ENCODE measurements at places on chromosomes 4 and X.

DNA sequence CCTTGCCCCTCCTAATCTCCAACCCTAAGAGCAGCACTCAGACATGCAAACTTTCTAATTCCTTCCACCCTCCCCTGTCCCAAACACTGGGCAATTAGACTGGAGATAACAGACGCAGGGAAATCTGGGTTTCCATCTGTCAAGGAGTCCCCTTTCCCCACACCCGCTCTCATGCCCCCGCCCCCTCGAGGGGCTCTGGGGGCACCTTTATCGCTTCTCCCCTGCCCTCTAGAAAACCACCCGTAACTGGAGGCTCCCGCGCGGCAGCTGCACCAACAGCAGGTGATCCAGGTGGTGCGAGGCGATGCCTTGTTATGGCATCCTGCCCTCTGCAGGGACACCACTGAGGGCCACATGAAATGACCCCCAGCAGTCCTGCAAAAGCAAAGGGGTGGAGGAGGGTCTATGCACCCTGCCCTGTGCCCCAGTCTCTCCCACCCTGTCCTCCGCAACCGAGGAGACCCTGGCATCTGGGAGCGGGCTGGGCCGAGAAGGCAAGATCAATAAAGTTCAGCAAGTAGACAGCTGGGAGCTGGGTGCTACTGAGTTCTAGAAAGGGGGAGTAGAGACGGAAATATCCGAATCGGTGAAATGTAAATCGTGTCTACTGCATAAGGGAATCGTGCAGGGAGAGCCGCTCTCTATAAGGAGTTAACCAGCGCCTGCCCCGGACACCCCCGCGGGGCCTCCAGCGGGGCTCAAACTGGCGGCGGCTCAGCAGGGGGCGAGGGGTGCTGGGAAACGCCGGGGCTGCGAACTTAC lies 1.6 kb downstream of the KCTD8 start:
- DNase-seq = no peak

GRCh38 chrX:82163701-82164100 lies 961.8 kb downstream of the SH3BGRL start:
- no peak for DNase-seq

- no peak for DNase-seq
Observed at GRCh38 chr4:117577686-117578311, 456.5 kb upstream of the NDST3 start.

- no peak for DNase-seq
Observed at GRCh38 chr4:52604215-52604614, 54.9 kb downstream of the USP46 start.

- DNase-seq = peak; percentile 66
Observed at GRCh38 chrX:11244636-11245035, 48.6 kb upstream of the AMELX start.

DNA sequence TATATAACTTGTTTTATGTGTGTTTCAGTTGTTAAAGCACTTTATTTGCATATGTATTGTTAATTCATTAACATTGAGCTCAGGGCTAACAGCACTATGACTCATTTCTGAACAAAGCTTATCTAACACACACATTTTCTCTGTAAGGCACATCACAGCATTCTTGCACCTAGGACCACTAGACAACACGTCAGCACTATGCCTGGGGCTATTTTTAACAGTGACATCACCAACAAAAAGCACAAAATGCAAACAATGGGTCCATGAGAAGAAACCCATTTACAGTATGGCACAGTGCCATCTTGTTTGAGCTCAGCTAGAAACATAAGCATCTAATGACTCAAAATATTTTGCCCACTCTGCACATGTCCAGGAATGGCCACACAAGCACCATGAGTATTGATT lies 124.4 kb downstream of the RELL1 start:
- DNase-seq = no peak

DNA sequence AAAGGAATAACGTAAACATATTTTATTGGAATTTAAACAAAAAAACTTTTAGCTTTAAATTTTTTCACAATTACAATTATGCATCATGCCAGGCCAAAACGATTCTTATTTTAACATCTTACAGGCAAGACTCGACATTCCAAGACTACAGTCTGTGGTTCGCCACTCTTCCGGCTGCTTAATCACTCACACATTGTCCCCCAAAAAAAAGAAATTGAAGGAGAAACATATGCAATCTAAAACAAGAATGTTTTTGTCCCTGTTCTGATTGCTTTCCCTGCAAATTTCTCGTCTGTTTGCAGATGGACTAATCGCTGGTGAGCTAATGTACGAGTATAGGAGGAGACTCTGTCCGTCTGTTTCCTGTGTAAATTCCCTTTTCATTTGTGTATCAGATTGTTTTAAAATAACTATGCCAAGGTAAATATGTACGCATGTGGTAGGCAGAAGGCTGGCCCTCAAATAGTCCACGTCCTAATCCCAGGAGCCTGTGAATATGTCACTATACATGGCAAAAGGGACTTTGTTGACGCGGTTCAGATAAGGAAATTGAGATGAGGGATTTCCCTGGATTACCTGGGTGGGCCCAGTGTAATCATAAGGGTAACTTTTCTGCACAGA lies 37.7 kb upstream of the MTNR1A start:
- no peak for DNase-seq

DNA sequence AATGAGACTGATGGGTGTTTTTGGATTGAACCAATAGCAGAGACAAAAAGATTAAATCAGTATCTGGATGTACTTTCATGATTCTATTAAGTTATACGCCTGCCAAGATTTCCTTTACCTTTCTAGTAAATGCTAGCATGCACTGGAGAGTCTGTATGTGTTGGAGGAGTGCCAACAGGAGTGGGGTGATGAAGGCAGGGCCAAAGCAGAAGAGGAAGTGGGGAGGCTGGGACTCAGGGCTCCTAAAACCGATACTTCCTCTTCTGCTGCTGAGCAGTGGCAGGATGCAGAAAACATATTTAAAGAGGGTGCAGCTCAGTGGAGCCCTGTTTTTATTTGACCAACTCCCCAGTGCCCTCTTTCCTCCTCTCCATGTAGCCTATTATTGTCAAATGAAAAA lies 5.6 kb downstream of the CYSLTR1 start:
- DNase-seq = peak; percentile 23

GRCh38 chr4:187227907-187228704 lies 504.4 kb upstream of the FAT1 start:
- DNase-seq = no peak

GRCh38 chr4:158540125-158540907 lies 18.6 kb downstream of the RXFP1 start:
- no peak for DNase-seq

DNA sequence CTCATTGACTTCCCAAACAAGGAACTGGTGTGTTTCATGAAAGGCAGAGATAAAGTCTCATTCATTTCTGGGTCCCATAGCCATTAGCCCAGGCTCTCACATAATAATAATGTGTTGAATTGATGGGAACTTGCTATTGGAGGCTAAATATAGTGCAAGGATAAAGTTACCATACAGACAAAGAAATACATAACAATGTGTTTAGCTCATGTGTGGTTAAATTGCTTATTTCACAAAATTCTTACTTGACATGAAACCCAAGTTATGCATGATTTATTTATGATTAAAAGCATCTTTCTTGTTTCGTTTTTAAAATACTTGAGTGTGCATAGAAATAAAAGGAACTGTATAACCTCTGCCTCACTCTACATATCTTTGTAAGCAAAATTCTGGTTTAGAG lies 37.3 kb upstream of the LPAR4 start:
- no peak for DNase-seq

DNA sequence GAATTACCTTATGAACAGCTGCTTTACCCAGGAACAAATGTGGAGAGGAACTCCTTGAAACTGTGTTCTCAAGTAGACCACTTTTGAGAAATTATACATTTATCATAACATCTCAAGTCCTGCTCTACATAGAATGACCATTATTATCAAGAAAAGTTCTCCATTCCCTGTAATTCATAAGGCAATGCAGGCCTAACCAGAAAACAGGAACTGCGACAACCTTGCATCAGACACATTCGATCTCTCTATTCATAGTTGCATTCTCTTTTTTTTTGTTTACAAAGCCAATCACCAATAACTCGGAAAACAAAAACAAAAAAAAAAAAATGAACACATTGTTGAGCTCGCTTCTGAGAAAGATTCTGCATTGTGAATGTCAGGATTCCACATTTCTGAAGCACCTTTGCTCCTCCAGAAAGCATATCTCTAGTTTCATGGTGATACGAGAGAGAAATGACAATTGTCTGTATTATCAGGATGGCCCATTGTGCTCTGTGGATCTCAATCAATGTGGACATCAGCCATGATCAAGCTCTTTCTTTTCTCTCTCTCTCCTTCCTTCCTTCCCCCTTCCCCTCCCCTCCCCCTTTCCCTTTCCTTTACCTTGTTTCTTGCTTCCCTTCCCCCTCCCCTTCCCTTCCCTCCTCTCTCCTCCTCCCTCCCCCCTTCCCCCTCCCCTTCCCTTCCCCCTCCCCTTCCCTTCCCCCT lies 32.4 kb upstream of the CD99 start:
- DNase-seq = no peak

DNA sequence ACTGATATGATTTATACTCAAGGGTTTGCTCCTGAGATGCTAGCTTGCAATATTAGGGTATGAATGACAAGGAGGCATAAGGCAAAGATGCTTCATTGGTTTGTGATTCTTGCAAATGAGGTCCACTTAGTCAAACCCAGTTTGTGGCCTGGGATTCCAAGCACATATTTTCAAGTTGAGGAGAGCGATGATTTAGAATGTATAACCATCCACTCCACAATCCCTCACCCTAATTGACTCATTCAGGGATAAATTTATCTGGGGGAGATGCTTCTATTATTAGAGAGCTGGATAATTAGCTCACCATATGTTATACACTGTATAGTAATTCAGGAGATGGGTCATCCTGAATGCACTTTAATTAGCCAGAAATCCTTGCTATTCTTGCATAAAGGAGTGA lies 118.3 kb upstream of the PUDP start:
- no peak for DNase-seq

GRCh38 chr4:158010361-158010760 lies 162.5 kb downstream of the GASK1B start:
- DNase-seq = no peak

DNA sequence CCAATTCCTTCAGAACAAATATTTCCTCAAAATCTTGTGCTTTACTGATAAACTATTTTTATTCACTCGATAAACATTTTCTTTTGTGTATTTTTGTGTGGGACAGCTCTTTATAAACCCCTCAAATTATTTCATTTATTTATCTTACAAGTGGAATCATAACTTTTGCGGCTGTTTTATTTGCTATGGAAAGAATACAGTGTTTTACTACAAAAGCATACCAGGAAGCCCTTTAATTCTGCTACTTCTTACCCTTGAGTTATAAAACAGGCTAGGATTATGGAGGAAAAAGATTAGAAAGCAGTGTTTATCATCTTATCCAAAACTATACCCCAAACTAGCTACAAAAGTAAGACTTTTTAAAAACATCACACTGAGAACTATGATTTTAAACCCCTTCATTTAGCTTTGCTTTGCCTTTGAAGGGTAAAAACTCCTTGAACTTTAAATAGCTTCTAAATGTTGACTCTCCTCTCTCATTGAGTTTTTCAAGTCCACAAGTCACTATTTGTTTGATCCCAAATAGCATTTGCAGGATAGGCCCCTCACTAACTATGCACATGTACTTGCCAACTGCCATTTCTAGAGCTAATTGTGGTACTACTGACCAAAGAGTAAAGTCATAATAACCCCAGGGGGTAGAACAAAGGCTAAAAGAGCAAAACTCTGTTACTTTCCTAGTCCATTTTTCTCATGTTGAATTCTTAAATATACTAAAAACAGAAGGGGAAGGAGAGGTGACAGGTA lies 45.8 kb upstream of the SGMS2 start:
- DNase-seq = no peak

GRCh38 chr4:74738464-74739143 lies 55.7 kb downstream of the BTC start:
- no peak for DNase-seq

DNA sequence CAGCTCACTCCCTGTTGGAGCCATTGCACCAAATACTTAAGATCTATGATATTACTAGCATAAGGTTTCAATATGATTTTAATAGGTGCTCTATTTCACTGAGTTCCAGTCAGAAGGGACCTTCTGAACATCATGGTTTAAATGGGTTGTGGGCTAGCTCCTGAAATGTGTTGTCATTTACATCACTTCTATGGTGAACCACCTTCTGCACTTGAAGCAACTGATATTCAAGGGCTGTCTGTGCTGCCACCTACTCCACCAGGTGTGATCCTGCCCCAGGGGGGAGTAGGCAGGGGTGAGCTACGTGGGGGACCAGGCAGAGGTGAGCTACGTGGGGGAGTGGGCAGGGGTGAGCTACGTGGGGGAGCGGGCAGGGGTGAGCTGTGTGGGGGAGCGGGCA lies 35.2 kb downstream of the RNF175 start:
- no peak for DNase-seq

DNA sequence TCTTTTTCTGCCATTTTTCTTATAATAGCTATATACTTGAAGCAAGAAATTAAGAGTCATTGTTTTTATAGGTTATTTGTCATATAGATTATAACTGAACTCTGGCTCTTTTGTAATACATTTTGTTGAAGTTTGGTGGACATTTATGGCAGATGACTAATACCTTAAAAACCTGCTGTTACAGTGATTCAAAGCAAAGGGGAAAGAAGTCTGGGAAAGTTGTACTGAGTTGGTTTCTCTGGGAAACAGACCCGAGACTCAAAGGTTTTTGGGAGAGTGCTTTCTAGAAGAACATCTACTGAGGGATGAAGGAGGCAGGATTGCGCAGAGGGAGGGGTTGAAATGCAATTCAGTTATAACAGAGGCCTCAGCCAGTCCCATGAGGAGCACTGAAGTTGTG lies 35.9 kb downstream of the NAP1L5 start:
- DNase-seq = no peak

DNA sequence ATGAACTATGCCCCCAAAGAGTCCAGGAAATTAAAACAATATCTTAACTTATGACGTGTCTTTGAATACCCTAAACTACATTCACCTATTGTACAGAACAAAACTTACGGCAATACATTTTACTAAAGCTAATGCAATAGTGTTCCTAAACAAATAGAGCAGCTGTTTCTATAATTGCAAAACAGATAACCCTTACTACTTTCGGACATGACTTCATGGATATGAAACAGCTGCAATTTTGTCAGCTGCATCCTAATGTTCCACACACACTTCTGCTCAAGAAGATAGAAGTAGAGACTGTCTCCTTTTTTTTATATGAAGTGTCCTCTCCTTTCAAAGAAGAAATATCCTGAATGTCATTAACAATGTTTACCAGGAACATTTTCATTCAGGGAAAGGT lies 174.9 kb downstream of the ACTRT1 start:
- DNase-seq = peak; percentile 2

GRCh38 chrX:153812220-153812619 lies 17.8 kb downstream of the SSR4 start:
- DNase-seq = no peak

DNA sequence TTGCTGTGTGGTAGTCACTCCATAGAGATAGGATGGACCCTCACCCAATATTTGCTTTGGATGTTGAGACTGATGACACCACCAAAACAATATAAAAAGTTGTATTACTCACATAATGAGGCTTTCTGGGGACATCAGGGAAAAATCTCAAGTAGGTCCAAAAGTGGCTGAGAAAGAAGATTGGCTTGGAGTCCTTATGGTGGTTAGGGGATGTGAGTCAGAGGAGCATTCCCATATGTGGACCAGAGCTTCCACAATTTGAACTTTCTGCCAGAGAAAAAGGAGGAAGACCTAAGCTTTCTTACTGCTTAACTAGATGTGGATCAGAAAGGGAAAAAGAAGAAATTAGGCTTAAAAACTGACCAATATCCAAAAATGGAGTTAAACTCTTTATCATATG lies 460.5 kb downstream of the SH3BGRL start:
- no peak for DNase-seq

- DNase-seq = no peak
Observed at GRCh38 chr4:42280327-42281095, 116.8 kb upstream of the SHISA3 start.
